ENCODE measurements at places on chromosomes 7 and 10. TPM values are rescaled to one million over a fixed set of nuclear protein-coding genes. Genes with fewer than 3 reads are reported as not detected.

ACBD7 gene
- 1.4 TPM for total RNA-seq

PDE6C gene
- not detected for total RNA-seq

CPA2 gene
- not detected for total RNA-seq

SSC4D gene
- total RNA-seq = 0.47 TPM

NKX2-3 gene
- not detected for total RNA-seq

RSPH10B2 gene
- total RNA-seq = 0.19 TPM

HOXA6 gene
- 0.36 TPM for total RNA-seq

ENTPD1 gene
- 3.3 TPM for total RNA-seq

CCDC172 gene
- not detected for total RNA-seq

FAM221A gene
- 5.0 TPM for total RNA-seq

RGS10 gene
- total RNA-seq = 35.4 TPM

CADPS2 gene
- total RNA-seq = 53.7 TPM

WNT8B gene
- not detected for total RNA-seq

SPDYE2B gene
- total RNA-seq = not detected

NUTM2B gene
- 0.09 TPM for total RNA-seq

TAC1 gene
- not detected for total RNA-seq

ACTR3C gene
- not detected for total RNA-seq

PIK3AP1 gene
- total RNA-seq = under 0.01 TPM

ATOH7 gene
- total RNA-seq = not detected

CFAP70 gene
- 0.27 TPM for total RNA-seq

ZNF503 gene
- total RNA-seq = 0.72 TPM

ASIC3 gene
- total RNA-seq = not detected

PNLIPRP1 gene
- not detected for total RNA-seq

RHEB gene
- 53.9 TPM for total RNA-seq

NKX6-2 gene
- under 0.01 TPM for total RNA-seq

HOXA13 gene
- not detected for total RNA-seq

GIMAP4 gene
- total RNA-seq = 135 TPM

SAMD9L gene
- total RNA-seq = 9.9 TPM

CDK14 gene
- total RNA-seq = 24.1 TPM

PAX4 gene
- not detected for total RNA-seq

DYNC1I1 gene
- 0.54 TPM for total RNA-seq

MTURN gene
- total RNA-seq = 4.5 TPM

MAPK8 gene
- total RNA-seq = 39.9 TPM

NPTX2 gene
- total RNA-seq = 1.3 TPM

NRCAM gene
- 57.6 TPM for total RNA-seq

C7orf33 gene
- not detected for total RNA-seq

HACD1 gene
- total RNA-seq = 23.2 TPM

C7orf57 gene
- 0.09 TPM for total RNA-seq

ZNF853 gene
- total RNA-seq = 0.54 TPM

CPED1 gene
- 0.27 TPM for total RNA-seq

SLC16A9 gene
- total RNA-seq = 0.19 TPM

GRM3 gene
- total RNA-seq = not detected

PRF1 gene
- total RNA-seq = not detected

PVRIG gene
- not detected for total RNA-seq

PPP1R3A gene
- not detected for total RNA-seq

STOX1 gene
- 0.09 TPM for total RNA-seq

PDE1C gene
- total RNA-seq = 0.38 TPM

STRIP2 gene
- 5.7 TPM for total RNA-seq

ANKRD61 gene
- 0.09 TPM for total RNA-seq

UPK3BL2 gene
- total RNA-seq = 3.2 TPM
